NCI-H187 (cell line): ENCODE measurements at places on chromosomes 13 and 19.

- no peak for DNase-seq
Observed at GRCh38 chr19:18488838-18489626, 32.8 kb downstream of the ELL start.

DNA sequence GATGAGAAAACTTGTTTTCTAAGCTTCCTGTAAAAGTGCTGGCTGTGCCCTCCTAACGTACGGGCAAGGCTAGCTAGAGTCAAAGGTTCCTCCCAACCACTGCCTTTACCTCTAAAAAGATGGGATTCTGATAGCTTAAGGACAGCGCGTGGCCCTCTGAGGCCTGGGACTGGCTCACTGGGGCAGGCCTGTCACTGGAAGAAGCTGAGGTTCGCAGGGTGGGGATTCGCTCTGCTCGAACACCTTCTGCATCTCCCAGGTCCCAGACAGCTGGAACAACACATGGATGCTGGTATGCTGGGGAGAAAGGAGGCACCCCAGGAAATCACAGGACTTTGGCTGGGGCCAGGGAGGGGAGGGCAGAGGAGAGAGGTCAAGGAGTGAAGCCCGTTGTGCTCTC is 53.1 kb downstream of the CRYL1 start:
- DNase-seq = no peak

- DNase-seq = no peak
Observed at GRCh38 chr13:36332986-36333385, 13.2 kb downstream of the SPART start.

DNA sequence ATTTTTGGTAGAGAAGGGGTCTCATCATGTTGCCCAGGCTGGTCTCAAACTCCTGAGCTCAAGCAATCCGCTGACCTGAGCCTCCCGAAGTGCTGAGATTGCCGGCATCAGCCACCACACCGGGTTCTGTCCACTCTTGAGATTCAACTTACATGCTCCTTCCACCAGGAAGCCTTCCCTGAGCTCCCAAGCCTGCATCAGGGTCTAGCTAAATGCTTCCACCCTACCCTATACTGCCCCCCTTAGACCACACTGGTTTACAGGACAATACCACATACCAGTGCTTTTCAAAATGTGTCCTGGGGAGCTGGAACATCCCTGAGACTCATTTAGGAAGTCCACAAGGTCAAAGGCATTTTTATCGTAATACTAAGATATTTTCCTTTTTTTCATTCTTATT is 15.1 kb upstream of the CACNG8 start:
- DNase-seq = no peak

DNA sequence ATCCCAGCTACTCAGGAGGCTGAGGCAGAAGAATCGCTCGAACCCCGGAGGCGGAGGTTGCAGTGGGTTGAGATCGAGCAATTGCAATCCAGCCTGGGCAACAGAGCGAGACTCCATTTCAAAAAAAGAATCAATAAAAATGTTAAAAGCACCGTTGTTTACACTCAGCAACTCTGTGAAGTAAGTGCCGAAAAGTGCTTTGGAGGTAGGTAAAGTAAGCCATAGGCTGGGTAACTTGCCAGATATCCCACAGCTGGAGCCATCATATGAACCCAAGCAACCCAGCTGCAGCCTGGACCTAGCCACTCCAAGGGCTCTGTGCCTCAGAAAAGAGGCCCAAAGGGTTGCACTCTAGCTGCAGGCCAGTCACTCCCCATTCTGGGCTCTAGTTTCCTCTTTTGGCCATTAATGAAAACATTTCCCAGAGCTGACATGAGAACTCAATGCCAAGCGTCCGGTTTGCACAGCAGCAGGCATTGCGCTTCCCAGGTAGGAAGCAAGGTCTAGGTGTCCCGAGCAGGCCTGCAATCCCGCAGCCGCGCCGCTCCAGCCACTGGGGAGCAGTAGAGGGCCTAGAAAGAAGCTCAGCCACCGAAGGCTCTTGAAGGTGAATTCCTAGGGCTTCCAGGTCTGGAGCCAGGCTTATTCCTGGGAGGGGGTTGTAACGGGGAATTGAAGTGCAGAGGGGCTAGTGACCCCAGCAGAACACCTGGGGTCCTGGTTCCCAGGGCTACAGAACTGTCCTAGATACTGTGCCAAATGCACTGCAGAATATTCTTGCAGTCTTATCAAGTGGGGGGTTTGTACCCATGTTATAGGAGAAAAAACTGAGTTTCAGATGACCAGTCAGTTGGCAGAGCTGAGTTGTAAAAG is 4.1 kb upstream of the CD79A start:
- peak; percentile 61 for DNase-seq

- DNase-seq = no peak
Observed at GRCh38 chr13:111791131-111791530, 275.8 kb upstream of the SOX1 start.

DNA sequence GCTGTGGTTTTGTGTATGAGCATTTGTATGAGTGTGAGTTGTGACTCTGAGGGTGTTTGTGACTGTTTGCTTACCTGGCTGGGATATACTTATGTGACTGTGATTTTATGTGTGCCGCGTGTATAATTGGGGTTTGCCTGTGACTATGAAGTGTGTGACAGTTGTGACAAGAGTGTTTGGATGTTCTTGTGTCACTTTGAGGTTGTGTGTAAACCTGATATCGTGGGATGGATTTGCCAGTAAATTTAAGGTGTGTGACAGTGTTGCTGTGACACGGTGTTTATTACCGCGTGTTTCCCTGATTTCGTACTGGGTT is 442 bp downstream of the ZNF420 start:
- no peak for DNase-seq

DNA sequence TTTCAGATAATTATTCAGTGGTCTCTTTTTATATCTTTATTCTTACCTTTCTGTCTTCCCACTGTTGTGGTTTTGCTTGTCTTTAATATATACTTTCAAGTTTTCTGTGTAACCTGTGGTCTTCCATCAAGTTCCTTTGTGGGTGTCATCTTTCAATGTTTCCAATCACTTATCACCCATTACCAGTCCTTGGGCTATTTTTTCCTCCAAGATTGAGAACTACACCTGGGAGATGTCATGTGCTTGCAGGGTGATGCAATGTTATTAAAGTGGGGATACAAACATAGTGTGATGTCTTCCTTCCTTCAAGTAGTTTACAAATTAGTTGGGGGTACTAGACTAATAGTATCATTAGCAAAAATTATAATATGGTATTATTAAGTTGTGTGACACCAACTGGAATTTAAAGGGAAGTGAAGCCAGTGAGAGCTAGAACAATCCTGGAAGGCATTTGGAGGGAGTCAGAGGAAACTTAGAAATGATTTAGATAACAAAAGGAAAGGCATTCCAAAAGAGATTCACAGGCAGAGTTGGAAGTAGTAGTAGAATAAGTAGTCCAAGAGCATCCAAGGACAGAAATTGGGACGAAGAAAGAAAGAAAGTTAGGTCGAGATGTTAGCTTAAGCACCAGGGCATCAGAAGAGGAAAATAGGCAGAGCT is 3.4 kb downstream of the FNDC3A start:
- no peak for DNase-seq

- DNase-seq = no peak
Observed at GRCh38 chr19:48878196-48879024, 6.2 kb downstream of the PPP1R15A start.

DNA sequence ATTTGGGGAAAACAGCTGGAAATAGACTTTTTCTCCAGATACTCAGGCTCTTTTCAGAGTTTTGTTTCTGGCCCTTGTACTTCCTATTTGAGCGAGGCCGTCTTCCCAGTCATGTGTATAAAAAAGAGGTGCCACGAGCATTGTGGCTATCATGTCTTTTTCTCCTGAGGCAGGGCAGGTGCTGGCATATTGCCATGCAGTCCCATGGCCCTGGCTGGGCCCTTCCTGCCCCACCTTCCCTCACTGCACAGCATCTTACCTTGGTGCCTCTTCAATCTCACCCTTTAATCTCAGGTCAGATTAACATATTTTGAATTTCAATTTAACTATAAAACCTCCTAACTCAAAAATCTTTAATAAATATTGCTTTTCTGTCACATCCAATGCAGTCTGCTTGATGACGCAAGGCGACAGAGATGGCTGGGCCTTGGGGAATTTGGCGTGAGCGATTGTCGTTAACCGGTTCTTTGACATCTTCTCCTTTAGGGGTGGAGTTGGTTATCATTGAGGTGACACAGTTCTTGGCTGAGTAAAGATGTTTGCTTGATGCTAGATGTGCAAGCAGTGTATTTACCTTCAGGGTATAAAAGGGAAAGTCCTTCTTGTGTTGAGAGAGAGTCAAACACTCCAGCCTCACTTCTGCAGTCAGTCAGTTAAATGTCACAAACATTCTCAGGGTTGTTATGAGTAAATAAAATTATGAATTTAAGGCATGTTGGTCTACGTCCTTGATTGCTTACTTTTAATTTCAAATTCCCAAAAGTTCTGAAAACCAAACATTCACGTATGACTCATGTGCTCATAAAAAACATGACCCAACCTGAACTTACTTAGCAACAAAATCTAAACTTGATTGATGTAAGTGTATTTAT is 289.9 kb downstream of the MYO16 start:
- DNase-seq = no peak

DNA sequence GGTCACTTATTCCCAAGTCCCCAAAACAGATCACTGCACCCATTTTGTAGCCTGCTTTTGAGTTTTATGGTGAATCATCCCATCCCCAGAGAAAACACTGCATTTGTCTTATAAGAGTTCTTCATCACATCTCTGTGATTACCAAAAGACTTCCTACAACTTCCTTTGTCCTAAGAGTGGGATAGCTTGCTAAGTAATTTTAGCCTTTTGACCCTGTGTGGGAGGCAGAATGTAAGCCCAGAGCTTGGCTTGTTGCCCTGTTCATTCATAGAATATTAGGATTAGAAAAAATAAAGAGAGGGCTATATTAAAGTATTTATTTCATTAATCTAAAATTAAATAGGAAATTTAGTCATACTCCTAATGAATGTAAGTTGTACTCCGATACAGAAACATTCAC is 213.3 kb downstream of the MZT1 start:
- DNase-seq = no peak

GRCh38 chr19:1019616-1019961 is 1.3 kb downstream of the TMEM259 start:
- no peak for DNase-seq

DNA sequence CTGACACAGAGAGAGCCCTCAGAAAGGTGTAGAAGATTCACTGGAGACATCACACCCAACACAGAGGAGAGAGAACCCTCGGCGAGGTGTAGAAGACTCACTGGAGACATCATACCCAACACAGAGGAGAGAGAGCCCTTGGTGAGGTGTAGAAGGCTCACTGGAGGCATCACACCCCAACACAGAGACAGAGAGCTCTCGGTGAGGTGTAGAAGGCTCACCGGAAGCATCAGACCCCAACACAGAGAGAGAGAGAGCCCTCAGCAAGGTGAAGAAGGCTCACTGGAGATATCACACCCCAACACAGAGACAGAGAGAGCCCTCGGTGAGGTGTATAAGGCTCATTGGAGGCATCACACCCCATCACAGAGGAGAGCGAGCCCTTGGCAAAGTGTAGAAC is 826.5 kb downstream of the UQCRFS1 start:
- no peak for DNase-seq

DNA sequence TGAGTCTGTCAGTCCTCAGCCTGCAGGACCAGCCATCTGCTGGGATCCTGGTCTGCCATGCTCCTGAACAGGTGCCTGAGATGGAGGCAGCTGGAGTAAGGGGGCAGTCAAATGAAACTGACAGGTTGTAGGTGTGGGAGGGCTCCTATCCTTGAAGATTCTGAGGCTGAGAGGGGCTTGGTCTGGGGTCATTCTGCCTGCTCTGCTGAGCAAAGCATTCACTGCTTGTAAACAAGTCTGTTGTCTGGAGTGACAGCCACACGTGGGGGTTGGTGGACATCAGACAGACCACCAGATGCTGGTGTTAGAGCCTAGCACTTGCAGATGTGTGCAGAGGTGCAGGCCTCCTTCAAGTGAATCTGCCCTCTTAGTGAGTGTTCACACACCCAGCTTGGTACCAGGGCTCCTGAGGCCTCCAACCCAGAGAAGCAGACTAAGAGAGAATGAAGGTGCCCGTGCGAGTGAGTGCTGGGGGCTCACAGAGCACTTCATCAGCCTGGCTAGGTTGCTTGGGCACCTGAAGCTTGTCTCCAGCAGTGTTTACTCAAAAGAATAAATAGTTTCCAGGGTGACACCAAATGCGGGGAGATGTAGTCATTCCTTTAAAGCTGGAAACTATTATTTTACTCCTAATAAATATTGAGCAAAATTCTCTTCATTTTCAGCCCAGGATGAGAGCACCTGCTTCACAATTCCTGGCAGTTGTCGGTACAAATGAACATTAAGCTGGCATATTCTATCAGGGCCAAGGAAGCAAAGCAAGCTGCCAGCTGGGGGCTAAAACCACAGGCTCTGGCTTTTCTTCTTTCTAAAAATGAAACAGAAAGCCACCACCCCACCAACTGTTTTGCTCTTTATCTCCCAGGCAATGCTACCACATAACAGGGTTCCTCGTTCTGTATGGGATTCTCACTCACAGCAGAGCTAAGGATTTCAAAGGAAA is 82.3 kb downstream of the RNASEH2B start:
- no peak for DNase-seq

DNA sequence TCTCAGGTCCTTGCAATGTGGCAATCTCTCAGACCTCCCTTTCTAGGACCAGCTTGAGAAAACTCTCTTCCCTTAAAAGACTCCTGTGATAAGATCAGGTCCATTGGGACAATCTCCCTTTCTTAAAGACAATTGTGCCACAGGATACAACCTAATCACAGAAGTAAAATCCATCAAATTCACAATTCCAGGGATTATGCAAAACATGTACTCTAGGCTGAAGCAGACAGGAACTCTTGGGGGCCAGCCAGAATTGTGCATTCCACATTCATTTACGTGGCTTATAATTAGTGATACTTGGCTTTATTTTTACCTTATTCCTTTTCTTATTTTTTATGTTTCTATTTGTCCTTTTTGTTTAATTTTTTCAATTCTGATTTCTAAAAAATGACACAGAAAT is 257.9 kb downstream of the KLF12 start:
- DNase-seq = no peak

GRCh38 chr19:47651691-47652090 is 42.8 kb downstream of the BICRA start:
- DNase-seq = no peak

GRCh38 chr19:23033721-23034120 is 30.7 kb upstream of the ZNF728 start:
- no peak for DNase-seq

DNA sequence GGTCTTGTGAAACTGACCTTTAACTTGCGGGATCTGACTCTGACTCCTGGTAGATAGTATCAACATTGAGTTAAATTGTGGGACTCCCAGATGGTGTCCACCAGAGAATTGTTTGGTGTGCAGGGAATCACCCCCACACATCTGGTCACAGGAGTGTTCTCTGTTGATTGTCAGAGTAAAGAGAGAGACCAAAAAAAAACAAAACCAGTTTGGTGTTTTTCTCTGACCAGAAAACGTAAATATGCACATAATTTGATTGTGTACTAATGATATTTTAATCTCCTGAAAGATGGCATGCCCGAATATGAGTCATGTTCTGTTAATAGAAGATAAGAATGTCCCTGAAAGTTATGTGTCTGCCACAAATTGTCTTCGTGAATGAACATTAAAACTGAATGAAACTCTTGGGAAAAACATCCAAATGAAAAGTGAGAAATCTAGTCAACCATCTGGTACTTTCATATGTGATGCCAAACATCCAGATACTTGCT is 118.5 kb upstream of the GPC6 start:
- no peak for DNase-seq

- peak; percentile 72 for DNase-seq
Observed at GRCh38 chr13:36673838-36674326, at the start of gene SERTM1. Gene SERTM1, plus strand, starts transcription at chr13:36674020. Its CDS starts 21,059 bp downstream, at chr13:36695079.

- no peak for DNase-seq
Observed at GRCh38 chr13:30679483-30680330, 55.6 kb upstream of the ALOX5AP start.

GRCh38 chr19:11018763-11019162 is 57.9 kb downstream of the SMARCA4 start:
- DNase-seq = no peak
